Stimulated activated naive B cell treated with anti-CD40 and anti-IgM and Interleukin-4, amounts not matched to agents 10 μg/mL and 1 μg/mL and 100 μg/mL, for 72 hours (primary cell): ENCODE measurements at places on chromosomes 5 and 9.
A peak's percentile ranks its signal among the peaks of the same experiment; 100 is the strongest.

DNA sequence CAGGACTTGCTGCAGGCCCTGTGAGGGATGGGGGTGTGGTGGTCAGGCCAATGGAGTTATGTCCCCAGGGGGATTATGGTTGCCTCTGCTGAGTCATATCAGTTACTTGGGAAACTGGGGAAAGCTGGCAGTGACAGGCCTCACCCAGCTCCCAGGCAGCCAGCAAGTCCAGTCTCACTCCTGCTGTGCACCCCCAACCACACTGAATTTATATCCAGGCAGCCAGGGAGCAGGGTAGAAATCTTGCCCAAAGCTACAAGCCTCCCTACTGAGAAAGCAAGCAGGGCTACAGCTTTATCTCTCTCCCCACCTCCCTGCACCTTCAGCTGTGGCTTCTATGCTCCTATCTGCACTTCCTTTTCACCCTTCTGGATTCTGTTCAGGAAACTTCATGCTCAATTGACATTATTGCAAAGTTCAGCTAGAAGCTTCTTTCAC lies 2076.0 kb upstream of the CDH9 start:
- no peaks in the 10 kb centered on the region for H3K27me3 ChIP-seq
- no peaks in the 10 kb centered on the region for H3K36me3 ChIP-seq
- no peak for DNase-seq

- no peak overlapping the region for H3K4me3 ChIP-seq
- no peaks in the 10 kb centered on the region for H3K36me3 ChIP-seq
- no peak for DNase-seq
- H3K27me3 ChIP-seq, result no peaks in the 10 kb centered on the region
Observed at GRCh38 chr9:76655971-76656370, 108.3 kb upstream of the PCA3 start.

DNA sequence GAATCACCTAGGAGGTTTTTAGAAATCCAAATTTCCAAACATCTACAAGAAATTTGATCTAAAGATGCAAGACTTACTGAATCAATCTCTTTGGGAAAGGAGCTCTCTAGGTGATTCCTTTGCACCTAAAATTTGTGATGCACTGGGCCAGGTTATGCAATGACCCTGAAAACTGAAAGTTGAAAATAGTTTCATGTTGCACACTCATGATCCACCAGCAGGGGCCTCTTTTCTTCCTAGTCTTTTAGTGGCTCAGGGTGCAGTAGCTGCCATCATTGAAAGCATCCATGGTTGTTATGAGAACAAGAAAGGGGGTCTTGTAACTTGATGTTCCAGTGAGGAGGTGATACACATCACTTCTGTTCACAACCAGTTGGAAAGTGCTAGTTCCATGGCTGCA lies 486.8 kb downstream of the PSAT1 start:
- no peak overlapping the region for H3K27ac ChIP-seq
- no peak for DNase-seq
- no peak overlapping the region for H3K4me3 ChIP-seq

GRCh38 chr9:86601697-86602096 lies 247.5 kb upstream of the TUT7 start:
- DNase-seq, result no peak
- no peak overlapping the region for H3K27ac ChIP-seq
- no peaks in the 10 kb centered on the region for H3K4me1 ChIP-seq
- no peaks in the 10 kb centered on the region for H3K36me3 ChIP-seq

DNA sequence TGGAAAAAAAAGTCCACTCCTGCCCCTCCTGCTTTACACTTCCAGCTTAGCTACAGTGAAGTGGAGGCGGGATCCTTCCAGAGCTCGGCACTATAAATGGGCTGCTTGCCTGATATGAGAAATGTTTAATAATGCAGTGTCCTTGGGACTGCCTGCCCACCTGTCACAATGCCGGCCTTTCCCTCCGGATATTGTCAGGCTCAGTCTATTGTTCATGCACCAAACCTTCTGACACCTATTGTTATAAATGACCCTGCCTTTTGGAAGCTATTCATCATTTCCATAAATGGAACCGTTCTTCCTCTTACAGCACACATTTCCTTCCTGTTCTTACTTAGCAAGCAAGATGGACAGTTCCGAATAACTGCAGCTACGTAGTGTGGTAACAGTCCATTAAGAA lies 146.3 kb downstream of the DMAC1 start:
- H3K4me1 ChIP-seq, result peaks cover 8% of the 10 kb centered on the region
- no peak for DNase-seq
- H3K27ac ChIP-seq, result no peak overlapping the region
- H3K4me3 ChIP-seq, result no peak overlapping the region

GRCh38 chr5:1167361-1167727 lies 34.1 kb upstream of the SLC6A19 start:
- H3K4me3 ChIP-seq, result no peak overlapping the region
- H3K4me1 ChIP-seq, result peaks cover 18% of the 10 kb centered on the region
- no peak overlapping the region for H3K27ac ChIP-seq
- peaks cover 39% of the 10 kb centered on the region for H3K27me3 ChIP-seq

DNA sequence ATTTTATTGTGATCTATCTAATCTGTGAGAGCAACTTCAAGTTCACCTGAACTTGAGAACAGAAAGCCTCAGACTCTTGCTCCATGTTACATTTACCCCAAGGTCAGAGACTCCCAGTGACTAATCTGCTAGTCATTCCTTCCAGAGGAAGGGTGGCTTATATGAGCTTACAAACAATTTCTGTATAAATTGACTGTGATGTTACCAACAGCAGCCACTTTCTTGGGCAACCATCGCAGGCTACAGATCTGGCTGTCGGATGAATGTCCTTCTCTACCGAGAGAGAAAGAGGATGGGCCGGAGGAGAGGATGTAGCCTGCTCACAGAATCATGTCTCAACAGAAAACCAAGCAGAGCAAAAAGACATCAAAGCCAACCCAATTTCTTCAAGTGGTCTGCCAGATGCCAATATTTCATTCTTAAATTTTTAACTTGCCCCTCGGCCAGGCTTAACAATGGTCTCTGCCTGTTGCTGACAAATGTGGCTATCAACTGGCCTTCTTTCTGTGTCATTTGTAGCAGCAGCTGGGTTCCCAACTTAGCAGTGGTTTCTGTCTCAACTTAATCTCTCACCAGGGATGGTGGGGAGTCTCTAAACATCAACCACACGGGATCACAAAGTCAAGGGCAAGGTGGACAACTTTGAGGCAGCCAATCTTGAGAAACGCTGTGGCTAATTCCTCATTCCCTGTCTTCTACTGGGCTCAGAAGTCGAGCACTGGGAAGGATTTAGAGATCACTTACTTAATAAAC lies 81.3 kb downstream of the RAPGEF1 start:
- H3K4me3 ChIP-seq, result peak overlapping the region; percentile 46
- no peak for DNase-seq
- peaks cover 95% of the 10 kb centered on the region for H3K4me1 ChIP-seq

DNA sequence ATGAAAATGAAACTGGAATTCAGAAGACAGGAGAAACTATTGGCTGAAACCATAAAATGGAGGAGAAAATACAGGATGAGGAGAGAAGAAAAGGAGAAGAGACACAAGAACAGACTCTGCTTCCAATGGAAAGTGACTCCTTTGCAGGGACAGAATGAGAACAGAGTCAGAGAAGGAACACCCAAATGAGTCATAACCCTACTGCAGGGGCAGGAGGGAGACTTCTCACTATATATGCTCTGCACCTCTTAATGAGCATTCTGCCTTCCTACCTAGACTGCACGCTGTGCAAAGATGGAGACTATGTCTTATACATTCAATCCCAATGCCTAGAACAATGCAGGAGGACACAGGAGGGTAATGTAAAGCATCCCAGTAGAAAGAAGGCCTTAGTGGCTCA lies 2.1 kb downstream of the SAXO1 start:
- DNase-seq, result no peak
- H3K36me3 ChIP-seq, result peaks cover 6% of the 10 kb centered on the region
- no peak overlapping the region for H3K4me3 ChIP-seq
- peaks cover 14% of the 10 kb centered on the region for H3K27me3 ChIP-seq
- no peaks in the 10 kb centered on the region for H3K4me1 ChIP-seq

DNA sequence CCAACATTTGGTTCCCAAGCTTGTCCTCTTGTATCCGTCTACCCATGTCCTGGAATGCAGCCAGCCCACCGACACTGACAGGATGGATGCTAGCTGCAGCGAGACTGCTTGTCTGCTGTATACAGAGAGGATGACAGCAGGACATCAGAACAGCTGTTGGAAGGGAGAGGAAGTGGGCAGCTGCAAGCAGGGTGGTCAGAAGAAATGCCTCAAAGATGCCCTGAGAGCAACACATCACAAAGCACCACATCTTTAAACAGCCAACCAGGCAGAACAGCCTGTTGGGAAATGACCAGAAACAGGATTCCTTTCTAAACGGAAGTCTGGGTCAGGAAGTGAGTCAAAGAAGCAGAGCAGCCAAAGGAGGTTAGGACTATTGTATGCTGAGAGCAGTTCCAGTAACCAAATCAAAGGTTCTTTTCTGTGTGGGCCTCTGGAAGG lies 219.1 kb downstream of the NDUFS4 start:
- DNase-seq, result no peak
- H3K4me3 ChIP-seq, result no peak overlapping the region
- H3K4me1 ChIP-seq, result peaks cover 3% of the 10 kb centered on the region
- H3K27ac ChIP-seq, result no peak overlapping the region

GRCh38 chr9:12774861-12775678 lies at the start of gene LURAP1L:
TSS of gene LURAP1L (plus strand) at chr9:12775020. CDS start at chr9:12775716, 696 bp downstream.
- peaks cover 9% of the 10 kb centered on the region for H3K4me1 ChIP-seq
- no peak within 1 kb of the TSS for H3K27ac ChIP-seq
- H3K36me3 ChIP-seq, result no peaks in the 10 kb centered on the region
- peaks cover 22% of the 10 kb centered on the region for H3K27me3 ChIP-seq
- DNase-seq, result no peak
- peak within 1 kb of the TSS; percentile 77 for H3K4me3 ChIP-seq

DNA sequence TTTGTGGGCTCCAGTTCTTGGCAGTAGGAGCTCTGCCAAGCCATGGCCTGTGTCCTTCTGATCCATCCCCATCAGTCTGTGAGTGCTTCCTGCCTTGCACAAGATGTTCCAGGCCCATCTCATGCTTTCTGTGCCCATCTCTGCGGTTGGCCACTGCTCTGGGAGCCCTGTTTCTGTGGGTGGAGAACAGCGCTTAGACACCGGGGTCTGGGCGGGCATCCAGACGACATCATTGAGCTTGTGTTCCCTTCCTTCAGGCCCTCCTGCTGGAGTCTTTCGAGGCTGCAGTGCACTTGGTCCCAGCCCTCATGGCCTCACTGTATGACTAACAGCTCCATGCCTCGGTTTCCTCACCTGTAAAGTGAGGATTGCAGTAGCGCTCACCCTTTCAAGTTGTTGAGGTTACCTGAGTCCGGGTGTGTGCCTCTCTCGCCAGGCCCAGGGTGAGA lies 14.9 kb upstream of the CARD19 start:
- no peak for DNase-seq
- no peaks in the 10 kb centered on the region for H3K27me3 ChIP-seq
- no peak overlapping the region for H3K4me3 ChIP-seq
- H3K36me3 ChIP-seq, result peaks cover 27% of the 10 kb centered on the region
- peaks cover 14% of the 10 kb centered on the region for H3K4me1 ChIP-seq

DNA sequence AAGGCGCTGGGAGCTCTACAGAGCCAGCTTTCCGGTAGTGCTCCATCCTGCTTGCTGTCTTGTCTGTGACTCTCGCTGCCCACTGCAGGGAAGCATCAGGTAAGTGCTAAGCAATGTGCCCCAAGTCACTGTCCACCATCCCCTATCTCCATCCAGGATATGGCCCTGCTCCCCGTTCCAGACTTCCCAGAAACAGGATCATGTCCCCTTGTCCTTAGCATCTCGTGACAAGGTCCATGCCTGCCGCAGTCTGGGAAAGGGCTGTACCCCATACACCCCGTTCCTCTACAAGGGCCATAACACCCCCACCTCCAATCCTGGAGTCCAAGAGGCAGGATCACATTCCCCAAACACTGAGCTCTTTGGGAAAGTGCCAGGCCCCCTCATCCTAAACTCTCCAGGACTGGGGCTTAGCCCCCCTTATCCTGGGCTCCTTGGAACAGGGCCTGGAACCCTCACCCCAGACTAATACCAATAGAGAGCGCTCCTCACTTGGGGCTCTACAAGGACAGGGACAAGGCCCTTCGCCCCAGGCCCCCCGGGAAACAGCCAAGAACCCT lies 566 bp downstream of the RPP25L start:
- no peak for DNase-seq
- H3K36me3 ChIP-seq, result peaks cover 23% of the 10 kb centered on the region
- H3K4me3 ChIP-seq, result peak overlapping the region; percentile 93
- peaks cover 14% of the 10 kb centered on the region for H3K4me1 ChIP-seq
- H3K27me3 ChIP-seq, result no peaks in the 10 kb centered on the region

DNA sequence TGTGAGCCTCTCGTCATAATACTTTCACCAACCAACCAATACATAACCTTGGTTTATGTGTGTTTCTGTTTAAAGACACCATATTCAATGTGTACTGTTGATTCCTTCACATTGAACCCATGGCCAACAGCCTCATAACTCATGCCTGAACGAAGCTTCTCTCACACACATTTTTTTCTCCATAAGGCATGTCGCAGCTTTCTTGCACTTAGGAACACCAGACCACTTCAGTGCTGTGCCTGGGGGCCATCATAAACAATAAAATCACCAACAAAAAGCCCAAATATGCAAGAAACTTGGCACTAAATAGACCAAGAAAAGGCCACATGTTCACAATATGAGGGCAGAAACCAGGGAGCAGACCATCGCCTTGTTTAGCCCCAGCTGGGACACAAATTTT lies 192.2 kb downstream of the ROR2 start:
- no peak overlapping the region for H3K4me3 ChIP-seq
- H3K27ac ChIP-seq, result no peak overlapping the region
- no peak for DNase-seq
- H3K27me3 ChIP-seq, result peaks cover 25% of the 10 kb centered on the region
- peaks cover 5% of the 10 kb centered on the region for H3K4me1 ChIP-seq

- H3K4me1 ChIP-seq, result no peaks in the 10 kb centered on the region
- no peak overlapping the region for H3K27ac ChIP-seq
- H3K27me3 ChIP-seq, result peaks cover 9% of the 10 kb centered on the region
- H3K36me3 ChIP-seq, result peaks cover 7% of the 10 kb centered on the region
Observed at GRCh38 chr5:150801117-150801927, 22.8 kb downstream of the SMIM3 start.

- peaks cover 14% of the 10 kb centered on the region for H3K36me3 ChIP-seq
- H3K27me3 ChIP-seq, result peaks cover 48% of the 10 kb centered on the region
- H3K4me1 ChIP-seq, result peaks cover 4% of the 10 kb centered on the region
- H3K27ac ChIP-seq, result peak within 1 kb of the TSS; percentile 72
- DNase-seq, result no peak
Observed at GRCh38 chr5:170861917-170862766, at the start of gene RANBP17. TSS of gene RANBP17 (plus strand) at chr5:170862018.

DNA sequence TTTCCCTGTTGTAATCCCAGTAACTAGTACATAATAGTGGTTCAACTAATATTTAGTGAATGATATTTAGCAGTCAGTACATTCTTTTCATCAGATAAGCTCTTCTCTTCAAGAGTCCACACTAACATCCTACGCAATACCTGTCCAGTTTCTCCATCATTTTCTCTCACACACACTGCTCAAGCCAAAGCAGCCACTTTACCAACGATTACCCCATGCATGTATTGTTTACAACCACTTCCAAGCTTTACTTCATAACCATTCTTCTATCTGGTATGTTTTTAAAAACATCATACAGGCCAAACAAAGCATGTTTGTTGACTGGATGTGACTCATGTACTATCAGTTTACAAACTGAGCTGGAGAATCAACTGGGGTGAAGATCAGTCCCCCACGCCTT lies 7.3 kb downstream of the UBTD2 start:
- peaks cover 41% of the 10 kb centered on the region for H3K36me3 ChIP-seq
- no peak overlapping the region for H3K4me3 ChIP-seq
- no peak for DNase-seq

GRCh38 chr9:109440117-109440515 lies 58.0 kb downstream of the PTPN3 start:
- H3K4me3 ChIP-seq, result peak overlapping the region; percentile 38
- peaks cover 26% of the 10 kb centered on the region for H3K4me1 ChIP-seq
- H3K27me3 ChIP-seq, result peaks cover 40% of the 10 kb centered on the region
